ENCODE measurements at places on chromosomes 2 and 18. TPM values are rescaled to one million over a fixed set of nuclear protein-coding genes. Genes with fewer than 3 reads are reported as not detected.

SOX11 gene
- under 0.01 TPM for total RNA-seq

FBLN7 gene
- 0.11 TPM for total RNA-seq

CYP27C1 gene
- total RNA-seq, result 0.65 TPM

RAB6D gene
- not detected for total RNA-seq

SLC8A1 gene
- total RNA-seq, result 83.4 TPM

CCDC178 gene
- total RNA-seq, result not detected

HRH4 gene
- total RNA-seq, result not detected

GYPC gene
- total RNA-seq, result 42.6 TPM

INO80D gene
- total RNA-seq, result 4.8 TPM

ANKRD30BL gene
- total RNA-seq, result not detected

MRPL33 gene
- 70.8 TPM for total RNA-seq

KCNS3 gene
- total RNA-seq, result 2.9 TPM

STAM2 gene
- 42.6 TPM for total RNA-seq

FBXO15 gene
- 0.22 TPM for total RNA-seq

SDC1 gene
- total RNA-seq, result 33.1 TPM

C2orf66 gene
- not detected for total RNA-seq

WNT10A gene
- total RNA-seq, result not detected

MYO3B gene
- 0.11 TPM for total RNA-seq

TDRD15 gene
- not detected for total RNA-seq

RASGRP3 gene
- total RNA-seq, result not detected

PLEKHH2 gene
- total RNA-seq, result 2.2 TPM

ZEB2 gene
- 36.4 TPM for total RNA-seq

AGXT gene
- not detected for total RNA-seq

CDKL4 gene
- not detected for total RNA-seq

ADD2 gene
- under 0.01 TPM for total RNA-seq

B3GNT7 gene
- total RNA-seq, result under 0.01 TPM

AUP1 gene
- total RNA-seq, result 119 TPM

CYP1B1 gene
- total RNA-seq, result 56.0 TPM

PKDCC gene
- 9.9 TPM for total RNA-seq

GREB1L gene
- total RNA-seq, result 3.0 TPM

RNF144A gene
- 3.5 TPM for total RNA-seq

RTP5 gene
- not detected for total RNA-seq

SH3YL1 gene
- 24.0 TPM for total RNA-seq

IL36RN gene
- not detected for total RNA-seq

BMP10 gene
- not detected for total RNA-seq

CCDC85A gene
- 9.9 TPM for total RNA-seq

LYPD1 gene
- total RNA-seq, result 0.11 TPM

USP37 gene
- total RNA-seq, result 6.7 TPM

CTAGE1 gene
- total RNA-seq, result 0.11 TPM

THSD7B gene
- total RNA-seq, result not detected

PSMA8 gene
- total RNA-seq, result not detected

TRAF3IP1 gene
- total RNA-seq, result 7.2 TPM

HOXD3 gene
- 5.2 TPM for total RNA-seq

DPP4 gene
- 39.9 TPM for total RNA-seq

OTOF gene
- total RNA-seq, result 0.25 TPM

FSHR gene
- total RNA-seq, result not detected

SCYGR4 gene
- total RNA-seq, result not detected

SPHKAP gene
- 0.32 TPM for total RNA-seq

NDC80 gene
- total RNA-seq, result 10.9 TPM

Data from GM23248 (cell line).